Retinal pigment epithelial cell (primary cell): ENCODE measurements at places on chromosomes 16 and 17.

GRCh38 chr17:64004903-64005733 lies 7.0 kb downstream of the PRR29 start:
- no peak for DNase-seq

- DNase-seq = no peak
Observed at GRCh38 chr17:205148-205669, 23.8 kb upstream of the DOC2B start.

- DNase-seq = no peak
Observed at GRCh38 chr16:54237-54581, 581 bp downstream of the SNRNP25 start.

DNA sequence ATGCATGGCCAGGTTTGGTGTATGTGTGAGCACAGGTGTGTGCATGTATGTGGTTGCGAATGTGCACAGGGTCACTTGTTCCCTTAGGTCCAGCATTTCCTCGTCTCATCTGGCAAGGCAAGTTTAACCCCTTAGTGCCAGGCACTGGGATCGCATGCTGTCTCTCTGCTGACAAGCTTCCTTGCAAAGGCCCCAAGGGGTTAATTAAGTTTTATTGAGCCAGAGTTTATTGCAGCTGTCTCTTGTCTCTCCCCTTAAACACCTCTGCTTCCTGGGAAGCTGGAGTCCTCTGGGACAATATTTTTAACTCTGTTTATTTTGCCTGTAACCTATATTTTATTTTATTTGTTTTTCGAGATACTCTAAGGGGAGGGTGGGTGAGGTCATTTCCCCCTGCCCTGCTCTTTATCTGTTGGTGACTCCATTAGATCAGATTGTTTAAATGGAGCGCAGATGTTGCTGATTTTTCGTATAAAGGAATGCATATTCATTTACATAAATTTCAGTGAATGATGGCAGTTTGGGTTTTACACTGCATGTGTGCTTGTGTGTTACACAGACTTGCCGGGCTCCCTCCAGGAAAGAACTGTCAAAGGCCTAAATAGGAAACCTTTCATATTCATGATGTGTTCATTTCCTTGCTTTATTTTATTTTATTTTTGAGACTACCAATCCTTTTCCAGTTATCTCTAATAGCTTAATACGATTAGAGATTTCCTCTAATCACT lies 99.7 kb downstream of the CBLN1 start:
- DNase-seq = no peak

DNA sequence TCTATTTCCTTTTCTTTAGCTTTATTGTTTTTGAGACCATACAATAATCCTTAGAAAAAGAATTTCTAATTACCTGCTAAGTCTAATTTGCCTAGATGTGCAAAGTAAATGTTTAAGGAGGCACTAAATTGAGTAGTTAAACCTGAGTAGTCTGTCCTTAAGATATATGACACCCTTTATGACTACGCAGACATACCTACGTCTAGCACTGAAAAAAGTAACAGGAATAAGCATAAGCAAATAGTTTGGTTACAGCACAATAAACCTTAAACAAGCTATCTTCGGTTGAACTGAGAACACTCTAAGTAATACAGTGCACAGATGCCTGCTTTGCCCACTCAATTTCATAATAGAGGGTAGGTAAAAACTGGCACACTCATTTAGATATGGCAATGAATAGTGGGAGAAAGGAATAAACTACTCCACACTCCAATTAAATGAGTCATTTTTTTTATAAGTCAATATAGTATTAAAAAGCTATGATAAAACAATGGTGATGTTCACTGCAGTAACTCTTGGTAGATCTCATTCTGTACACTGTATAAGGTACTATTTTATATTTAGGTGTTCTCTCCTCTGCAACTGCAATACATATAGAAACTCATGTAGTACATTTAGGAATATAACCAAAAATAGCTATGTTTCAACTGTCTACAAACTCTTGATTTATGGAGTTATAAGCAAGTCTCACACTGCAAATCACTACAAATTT lies 19.7 kb upstream of the INTS2 start:
- DNase-seq = no peak

DNA sequence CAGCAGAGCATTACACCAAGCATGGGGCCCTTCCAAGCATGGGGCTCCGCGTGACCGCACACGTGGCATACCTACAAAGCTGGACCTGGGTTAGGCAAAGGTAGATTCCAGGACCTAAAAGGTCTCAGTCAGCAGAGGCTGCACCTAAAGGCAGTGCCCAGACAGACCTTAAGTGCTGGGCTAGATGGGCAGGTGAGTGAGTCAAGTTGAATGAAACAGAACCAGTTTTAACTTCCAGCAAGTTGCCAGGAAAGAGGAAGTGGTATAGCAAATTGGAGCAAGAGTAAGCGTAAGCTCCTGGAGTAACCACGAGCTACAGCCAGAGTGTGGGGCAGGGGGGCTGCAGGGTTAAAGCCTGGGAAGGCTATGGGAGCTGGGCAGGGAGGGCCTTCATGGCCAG lies 49.5 kb downstream of the SRCIN1 start:
- DNase-seq = no peak

DNA sequence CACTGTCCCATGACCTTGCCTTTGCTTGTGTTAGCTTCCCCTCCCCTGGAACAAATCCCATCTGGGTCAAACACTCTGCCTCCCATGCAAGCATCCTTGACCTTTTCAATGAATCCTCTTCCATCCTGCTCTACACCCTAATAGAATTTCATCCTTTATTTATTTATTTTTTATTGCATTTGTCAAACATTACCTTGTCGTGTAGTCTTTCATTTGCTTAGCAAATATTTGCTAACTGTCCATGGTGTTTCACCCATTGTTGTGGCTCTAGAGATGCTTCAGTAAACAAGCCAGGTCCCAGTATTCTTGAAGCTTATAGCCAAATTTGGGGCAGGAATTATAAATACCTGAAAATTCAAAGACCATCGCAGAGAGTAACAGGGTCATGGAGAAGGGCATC lies 51.0 kb upstream of the MRTFB start:
- no peak for DNase-seq

DNA sequence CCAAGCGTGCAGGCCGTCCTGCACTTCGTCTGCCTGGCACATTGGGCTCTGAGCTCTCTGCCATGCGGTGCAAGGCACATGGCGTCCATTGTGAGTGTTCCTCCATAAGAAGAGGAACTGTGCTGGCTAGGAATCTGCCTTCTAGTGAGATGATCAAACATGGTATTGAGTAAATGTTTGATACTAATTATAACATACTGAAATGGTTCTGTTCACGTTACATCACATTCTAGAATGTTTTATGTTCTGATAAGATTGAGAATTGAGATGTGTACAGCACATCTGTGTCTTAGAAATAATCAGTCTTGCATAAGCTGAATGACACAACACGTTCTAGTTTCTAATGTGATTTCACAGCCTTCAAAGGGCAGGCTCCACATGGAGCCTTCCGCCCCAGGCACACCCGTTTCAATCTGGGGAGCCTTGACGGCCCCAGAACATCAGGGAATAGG lies 42.9 kb downstream of the USP10 start:
- no peak for DNase-seq

DNA sequence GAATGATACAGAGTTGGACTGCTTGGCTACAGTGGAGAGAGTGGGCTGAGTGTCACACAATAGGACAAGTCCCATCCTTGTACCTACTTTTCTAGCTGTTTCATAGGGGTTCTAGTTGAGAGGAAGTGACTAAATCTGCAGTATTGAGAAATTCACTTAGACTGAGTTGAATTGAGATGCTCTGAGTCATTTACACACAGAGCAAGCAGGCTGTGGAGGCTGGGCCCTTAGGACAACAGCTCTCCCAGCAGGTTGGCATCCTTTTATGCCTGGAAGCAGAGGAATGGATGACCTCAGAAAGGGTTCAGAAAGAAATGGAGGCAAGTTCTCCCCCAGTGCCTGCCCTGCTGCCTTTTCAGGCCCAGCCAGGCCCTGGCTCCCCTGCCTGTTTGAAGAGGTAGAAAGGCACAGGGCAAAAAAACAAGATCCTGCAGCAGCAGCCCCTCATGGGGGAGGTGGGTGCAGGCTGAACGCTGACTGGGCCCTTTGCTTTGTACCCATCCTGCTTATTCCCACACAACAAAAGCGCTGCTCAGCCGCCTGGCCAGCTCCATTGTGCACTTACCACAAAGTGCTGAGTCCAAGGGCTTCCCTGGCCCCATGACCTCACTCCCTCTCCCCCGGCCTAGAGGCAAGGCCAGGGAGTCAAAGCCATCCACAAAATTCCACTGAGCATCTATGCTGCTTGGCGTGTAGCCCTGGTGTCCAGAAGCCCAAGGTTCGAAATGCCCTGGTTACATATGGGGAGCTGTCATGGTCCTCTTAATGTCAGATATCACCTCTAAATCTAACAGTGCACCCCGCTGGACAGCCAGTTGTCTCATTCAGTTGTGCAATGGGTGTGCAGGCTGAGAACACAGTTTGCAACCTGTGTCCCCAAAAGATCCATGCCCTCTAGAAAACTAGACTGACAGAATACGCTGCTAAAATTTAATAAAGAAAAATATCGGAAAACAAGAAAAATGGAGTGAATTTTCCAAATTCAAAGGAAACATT lies 5.4 kb upstream of the CRYBA1 start:
- peak; percentile 76 for DNase-seq

GRCh38 chr16:73319261-73319660 lies 271.3 kb upstream of the ZFHX3 start:
- DNase-seq = no peak

DNA sequence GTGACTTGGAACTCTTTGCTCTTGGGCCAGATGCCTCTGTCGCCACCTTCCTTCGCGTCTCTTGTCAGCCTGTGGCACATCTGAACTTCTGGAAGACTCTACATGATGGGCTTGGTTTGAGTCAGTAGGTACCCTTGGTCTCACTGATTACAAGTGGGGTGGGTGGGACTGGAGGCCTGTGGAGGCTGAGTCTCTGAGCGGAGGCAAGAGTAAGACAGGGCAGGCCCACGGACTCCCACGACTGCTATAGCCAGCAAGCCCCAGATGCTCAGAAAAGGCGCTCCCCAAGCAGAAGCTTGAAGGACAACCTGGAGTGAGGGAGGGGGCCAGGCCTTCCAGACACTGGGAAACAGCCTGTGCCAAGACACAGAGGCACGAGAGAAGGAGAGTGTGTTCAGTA lies 145.7 kb downstream of the SNX29 start:
- no peak for DNase-seq

DNA sequence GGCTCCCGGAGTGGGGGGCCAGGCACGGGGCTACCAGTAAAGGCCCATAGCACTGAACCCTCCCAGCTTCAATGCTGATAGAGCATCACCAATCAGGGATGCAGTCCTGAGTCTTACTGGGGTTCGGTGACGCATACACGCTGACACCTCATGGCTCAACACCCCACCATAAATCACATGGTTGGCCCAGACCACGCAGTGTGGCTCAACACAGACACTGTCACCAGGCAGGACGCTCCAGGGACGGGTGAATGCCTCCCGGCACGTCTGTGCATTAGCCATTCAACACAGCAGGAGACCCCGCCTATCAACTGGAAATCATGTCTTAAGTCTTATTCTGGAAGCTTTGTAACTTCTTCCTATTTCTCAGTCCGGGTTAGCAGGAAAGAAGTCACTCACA lies 35.0 kb downstream of the NECAB2 start:
- DNase-seq = no peak

DNA sequence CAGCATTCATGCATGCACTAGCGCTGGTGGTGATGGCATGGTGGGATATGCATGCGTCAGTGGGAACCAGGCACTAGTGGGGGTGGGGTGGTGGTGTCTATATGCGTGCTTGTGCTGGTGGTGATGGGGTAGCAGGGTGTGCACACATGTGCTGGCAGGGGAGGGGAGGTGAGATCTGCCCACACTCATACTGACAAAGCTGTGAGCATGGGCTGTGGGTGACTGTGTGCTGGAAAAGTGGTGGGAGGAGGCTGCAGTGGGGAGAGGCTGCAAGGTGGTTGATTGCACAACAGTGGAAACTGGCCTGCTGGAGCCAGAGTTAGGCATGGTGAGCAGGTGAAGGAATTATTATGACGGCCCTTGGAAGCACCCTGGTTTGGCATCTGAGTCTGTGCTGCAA lies 31.3 kb upstream of the TEKT1 start:
- no peak for DNase-seq

DNA sequence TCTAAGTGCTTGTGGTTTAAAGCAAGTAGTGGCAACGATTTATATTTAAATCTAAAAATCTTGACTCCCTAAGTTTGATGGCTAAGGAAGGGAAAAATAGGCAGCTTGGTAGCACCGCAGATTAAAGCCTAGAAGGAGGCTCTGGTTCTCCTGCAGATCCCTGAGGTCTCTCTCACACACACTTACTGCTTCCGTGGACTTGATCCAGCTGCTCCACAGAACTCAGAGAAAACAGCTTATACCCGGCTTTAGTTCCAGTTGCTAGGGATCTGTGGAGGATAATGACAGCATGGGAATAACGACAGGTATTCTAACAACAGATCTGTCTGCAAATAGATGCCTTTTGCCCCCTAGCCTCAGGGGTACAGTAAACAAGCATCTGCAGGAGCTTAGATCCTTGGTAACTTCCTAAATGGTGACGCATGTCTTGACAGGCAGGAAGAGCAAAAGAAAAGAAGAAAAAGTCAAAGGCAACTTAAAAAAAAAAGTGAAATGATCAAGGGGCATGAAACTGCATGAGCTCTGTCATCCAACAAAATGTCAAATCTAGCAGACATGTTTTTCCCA lies 4.5 kb downstream of the WIPI1 start:
- no peak for DNase-seq

DNA sequence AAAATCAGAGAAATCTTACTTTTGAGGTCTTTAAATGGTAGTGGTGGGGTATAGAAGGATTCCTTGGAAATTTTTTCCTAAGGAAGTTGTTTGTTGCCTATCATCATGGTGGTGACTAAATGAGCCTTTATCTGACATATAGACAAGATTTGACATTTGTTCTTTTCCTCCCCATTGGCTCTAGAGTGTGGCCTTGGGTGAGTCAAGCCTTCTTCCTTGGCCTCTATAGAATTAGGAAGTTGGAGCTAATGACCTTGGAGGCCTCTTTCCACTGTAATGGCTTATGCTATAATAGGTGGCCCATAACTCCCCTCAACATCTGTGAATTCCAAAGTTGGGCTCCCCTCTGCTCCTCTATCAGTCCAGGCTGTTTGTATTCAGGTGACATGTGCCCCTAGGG lies 79.1 kb upstream of the HNF1B start:
- DNase-seq = no peak

DNA sequence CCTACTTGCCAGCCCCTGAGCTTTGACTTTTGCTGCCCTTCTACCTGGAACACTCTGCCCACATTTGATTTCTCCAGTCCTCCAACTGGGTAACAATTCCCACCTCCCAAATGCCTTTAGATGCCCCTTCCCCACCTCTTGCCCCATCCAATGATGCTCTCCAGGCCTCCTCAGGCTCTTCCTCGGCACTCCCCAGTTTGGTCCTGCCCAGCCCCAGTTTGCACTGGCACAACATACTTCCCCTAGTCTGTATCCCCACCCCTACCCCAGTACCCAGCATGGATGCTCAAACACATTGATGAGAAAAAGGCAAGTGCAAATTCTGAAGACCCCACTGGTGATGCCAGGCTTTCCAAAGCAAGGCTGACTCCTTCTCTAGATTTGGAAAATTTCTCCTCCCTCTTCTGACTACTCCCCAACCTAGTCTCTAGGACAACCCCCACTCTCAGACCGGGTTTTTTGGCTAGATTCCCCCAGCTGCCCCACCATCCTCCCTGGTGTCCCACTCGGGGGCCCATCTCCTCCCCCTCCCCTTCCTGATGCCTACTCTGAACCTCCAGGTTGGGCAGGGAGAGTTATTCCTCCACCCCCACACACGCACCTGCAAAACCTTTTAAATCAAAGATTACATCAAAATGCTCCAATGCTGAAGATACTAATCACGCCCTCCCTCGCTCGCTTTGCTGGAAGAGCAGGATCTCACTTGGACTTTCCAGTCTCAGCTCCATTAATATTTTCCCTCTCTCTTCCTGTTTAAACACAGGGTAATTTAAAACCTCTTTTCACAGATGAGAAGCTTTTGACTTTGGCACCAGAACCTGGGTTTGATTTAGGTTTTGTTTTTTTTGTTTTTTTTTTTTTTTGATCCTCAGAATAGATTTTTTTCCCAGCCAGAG lies 94.9 kb downstream of the TMEM132E start:
- DNase-seq = no peak
